NCI-H2029 (cell line): ENCODE measurements at places on chromosomes 16 and 17.
A peak's percentile ranks its signal among the peaks of the same experiment; 100 is the strongest.

GRCh38 chr16:85686912-85687591 lies 1.7 kb downstream of the GINS2 start:
- no peak for DNase-seq

- DNase-seq = no peak
Observed at GRCh38 chr17:32807577-32807976, 69.3 kb downstream of the MYO1D start.

DNA sequence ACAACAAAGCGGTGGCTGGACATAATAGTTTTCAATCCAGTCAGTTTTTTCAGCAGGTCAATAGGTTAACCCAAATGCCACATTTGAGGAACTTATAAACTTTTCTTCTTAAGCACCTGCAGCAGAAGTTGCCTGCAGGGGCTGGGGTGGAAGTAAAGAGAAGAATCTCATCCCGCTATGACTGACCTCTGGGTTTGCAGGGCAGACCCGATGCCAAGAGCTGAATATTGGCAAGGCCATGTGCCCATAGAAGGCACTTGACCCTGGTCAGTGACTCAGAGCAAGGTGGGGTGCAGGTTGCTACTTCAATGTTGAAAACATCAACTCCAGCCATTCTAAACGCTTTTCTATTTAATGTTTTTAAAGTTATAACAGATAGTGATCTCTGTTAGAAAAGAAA lies 17.9 kb upstream of the SMPD3 start:
- DNase-seq = no peak

- no peak for DNase-seq
Observed at GRCh38 chr17:81197409-81197795, 25.4 kb downstream of the CEP131 start.

DNA sequence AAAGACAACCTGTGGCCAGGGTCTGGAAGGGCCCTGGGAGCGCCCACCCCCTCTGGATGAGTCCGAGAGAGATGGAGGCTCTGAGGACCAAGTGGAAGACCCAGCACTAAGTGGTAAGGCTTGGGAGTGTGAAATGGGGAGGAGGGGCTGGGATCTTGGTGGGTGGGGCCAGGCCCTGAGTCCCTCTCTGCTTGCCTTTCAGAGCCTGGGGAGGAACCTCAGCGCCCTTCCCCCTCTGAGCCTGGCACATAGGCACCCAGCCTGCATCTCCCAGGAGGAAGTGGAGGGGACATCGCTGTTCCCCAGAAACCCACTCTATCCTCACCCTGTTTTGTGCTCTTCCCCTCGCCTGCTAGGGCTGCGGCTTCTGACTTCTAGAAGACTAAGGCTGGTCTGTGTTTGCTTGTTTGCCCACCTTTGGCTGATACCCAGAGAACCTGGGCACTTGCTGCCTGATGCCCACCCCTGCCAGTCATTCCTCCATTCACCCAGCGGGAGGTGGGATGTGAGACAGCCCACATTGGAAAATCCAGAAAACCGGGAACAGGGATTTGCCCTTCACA lies 1.2 kb upstream of the STARD3 start:
- DNase-seq = no peak

DNA sequence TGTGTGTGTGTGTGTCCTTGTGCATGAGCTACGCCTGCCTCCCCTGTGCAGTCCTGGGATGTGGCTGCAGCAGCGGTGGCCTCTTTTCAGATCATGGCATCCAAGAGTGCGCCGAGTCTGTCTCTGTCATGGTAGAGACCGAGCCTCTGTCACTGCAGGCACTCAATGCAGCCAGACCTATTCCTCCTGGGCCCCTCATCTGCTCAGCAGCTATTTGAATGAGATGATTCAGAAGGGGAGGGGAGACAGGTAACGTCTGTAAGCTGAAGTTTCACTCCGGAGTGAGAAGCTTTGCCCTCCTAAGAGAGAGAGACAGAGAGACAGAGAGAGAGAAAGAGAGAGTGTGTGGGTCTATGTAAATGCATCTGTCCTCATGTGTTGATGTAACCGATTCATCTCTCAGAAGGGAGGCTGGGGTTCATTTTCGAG lies 22.5 kb downstream of the STAT5A start:
- no peak for DNase-seq

- DNase-seq = no peak
Observed at GRCh38 chr16:84450176-84450865, 54.1 kb downstream of the MEAK7 start.

DNA sequence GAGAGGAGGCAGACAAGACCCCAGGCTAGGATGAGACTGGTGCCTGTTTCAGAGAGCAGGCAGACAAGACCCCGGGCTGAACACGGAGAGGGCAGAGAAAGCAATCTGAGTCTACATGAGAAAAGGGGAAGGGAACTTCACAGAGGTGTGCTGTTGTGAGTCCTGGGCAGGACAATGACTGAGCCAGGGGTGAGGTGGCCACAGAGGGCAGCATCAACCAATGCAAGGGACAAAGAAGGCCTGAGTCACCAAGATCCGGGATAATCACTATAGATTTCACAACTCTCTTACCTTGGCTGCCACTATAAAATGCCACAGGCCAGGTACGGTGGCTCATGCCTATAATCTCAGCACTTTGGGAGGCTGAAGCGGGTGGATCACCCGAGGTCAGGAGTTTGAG lies 89.0 kb downstream of the SLC39A11 start:
- DNase-seq = no peak

DNA sequence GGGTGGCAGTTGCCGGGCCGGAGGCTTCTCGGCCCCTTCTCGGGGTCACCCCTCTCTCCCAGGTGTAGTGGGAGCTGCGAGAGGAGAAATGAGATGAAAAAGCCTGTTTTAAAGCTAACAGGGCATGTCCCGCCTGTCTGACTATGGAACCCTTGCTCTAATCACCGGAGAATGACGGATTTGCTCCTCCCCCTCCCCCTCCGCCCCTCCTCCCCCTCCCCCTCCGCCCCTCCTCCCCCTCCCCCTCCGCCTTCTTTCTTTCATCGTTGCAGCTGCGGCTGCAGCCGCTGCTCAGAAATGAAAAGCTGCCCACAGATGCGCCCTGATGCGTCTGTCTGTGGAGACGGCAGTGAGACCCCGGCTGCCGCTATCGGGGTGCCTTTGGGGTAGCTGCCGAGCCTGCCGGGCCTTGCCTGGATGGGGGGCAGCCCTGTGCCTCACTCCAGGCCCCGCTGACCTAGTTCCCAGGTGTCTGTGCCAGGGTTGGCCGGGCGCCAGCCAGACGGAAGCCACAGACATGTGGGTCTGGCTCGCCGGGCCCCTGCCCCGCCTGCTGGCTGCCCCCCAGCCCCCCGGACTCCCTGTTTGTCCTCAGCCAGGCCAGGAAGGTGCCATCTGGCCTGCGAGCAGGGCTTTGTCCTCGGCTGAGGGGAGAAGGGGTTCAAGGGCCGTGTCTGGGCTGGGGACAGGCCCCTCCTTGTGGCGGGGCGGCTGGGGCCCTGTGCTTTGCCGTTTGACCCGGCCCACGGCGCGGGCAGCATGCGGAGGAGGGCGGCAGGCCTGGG lies 37.7 kb downstream of the GINS2 start:
- DNase-seq = peak; percentile 24

- no peak for DNase-seq
Observed at GRCh38 chr16:20928774-20929411, 28.3 kb downstream of the LYRM1 start.

DNA sequence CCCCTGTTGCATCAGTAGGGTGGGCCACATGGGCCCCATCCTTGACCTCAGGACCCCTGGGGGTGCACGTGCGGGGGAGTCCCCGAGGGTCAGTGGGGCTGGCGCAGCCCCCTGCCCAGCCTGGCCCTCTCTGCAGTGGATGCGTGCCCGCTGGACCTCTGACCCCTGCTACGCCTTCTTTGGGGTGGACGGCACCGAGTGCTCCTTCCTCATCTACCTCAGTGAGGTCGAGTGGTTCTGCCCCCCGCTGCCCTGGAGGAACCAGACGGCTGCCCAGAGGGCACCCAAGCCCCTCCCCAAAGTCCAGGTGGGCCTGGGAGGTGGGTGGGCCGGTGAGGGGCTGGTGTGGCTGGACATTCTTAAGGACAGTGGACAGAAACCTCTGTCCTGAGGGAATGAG lies 35.9 kb downstream of the MGAT5B start:
- no peak for DNase-seq

GRCh38 chr16:47446431-47446830 lies 14.4 kb downstream of the ITFG1 start:
- DNase-seq = no peak

- peak; percentile 1 for DNase-seq
Observed at GRCh38 chr17:51372345-51373004, 112.1 kb downstream of the UTP18 start.

DNA sequence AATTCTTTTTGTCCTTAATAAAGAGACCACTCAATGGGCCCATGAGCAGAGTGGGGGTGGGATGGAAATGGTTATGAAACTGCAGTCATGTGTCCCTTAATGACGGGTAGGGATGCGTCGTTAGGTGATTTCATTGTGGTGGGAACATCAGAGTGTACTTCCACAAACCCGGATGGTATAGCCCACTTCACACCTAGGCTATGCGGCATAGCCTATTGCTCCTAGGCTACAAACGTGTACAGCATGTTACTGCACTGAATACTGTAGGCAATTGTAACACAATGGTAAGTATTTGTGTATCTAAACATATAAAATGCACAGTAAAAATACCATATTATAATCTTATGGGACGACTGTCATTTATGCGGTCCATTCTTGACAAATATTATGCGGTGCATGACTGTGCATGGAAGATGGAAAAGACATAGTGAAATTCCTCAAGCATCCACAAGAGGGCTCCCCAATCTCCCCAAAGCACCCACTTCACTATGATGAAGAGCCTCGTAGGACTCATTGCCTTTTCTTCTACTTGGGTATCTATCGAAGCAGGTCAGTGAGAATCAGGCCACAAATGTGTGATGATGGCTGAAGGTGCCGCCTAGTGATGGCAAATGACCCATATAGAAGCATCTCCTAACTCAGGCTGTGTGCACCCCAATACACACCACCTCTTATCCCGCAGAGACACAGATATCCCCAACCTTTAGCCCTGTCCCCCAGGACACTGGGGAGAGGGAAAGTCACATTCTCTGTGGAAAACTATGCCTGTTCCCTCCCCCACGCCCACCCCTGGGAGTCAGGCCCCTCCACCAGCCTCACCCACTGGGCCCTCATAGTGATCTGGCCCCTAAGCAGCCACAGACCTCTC lies 43.5 kb downstream of the TBX21 start:
- peak; percentile 2 for DNase-seq

GRCh38 chr16:51129105-51129504 lies 22.0 kb downstream of the SALL1 start:
- DNase-seq = no peak

- DNase-seq = no peak
Observed at GRCh38 chr16:89168381-89169189, 3.0 kb upstream of the CDH15 start.

DNA sequence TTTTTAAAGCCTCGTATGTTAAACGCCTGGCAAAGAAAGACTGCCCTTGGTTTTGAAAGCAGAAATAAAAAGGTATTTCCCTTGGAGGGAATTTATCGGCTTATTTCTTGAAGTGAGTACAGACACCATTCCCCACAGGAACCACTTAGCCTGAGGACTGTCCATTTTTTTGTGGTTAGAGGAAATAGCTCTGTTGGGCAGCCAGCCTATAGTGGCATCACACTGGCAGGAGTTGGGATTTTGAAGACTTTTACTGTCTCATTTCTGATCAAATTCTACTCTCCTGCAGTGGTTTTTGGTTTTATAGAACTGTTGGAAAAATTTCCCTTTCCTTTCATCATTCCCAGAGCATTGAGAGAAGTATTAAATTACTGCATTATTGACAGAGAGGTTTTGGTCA lies 34.1 kb upstream of the CDC6 start:
- DNase-seq = no peak

- DNase-seq = no peak
Observed at GRCh38 chr17:7873051-7873450, 15.2 kb downstream of the CYB5D1 start.

- no peak for DNase-seq
Observed at GRCh38 chr17:28985950-28986713, 19.7 kb downstream of the SEZ6 start.

- DNase-seq = no peak
Observed at GRCh38 chr17:65529040-65529633, 32.3 kb downstream of the AXIN2 start.

- no peak for DNase-seq
Observed at GRCh38 chr16:20874088-20874581, 26.0 kb downstream of the DCUN1D3 start.

- DNase-seq = no peak
Observed at GRCh38 chr16:4360538-4361021, 9.5 kb upstream of the PAM16 start.

DNA sequence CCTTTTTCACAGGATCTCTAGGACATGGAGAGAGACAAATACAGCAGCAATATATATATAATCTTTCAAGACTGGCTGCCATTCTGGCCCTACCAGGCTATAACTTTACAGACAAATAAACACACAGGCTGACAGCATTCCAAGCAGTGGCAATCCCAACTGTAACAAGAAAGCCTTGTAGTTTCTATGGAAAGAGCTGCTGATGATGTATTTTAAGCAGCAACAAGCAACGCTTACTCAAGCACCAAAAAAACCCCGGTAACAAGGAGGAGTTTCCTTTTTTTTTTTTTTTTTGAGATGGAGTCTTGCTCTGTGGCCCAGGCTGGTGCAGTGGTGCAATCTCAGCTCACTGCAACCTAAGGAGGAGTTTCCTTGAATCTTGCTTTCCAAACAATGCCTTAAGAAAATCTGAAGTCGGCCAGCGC lies 23.2 kb downstream of the LSM12 start:
- DNase-seq = no peak

- DNase-seq = no peak
Observed at GRCh38 chr16:3046641-3047386, 453 bp downstream of the MMP25 start.

- DNase-seq = no peak
Observed at GRCh38 chr17:30263552-30264333, 28.0 kb downstream of the BLMH start.

DNA sequence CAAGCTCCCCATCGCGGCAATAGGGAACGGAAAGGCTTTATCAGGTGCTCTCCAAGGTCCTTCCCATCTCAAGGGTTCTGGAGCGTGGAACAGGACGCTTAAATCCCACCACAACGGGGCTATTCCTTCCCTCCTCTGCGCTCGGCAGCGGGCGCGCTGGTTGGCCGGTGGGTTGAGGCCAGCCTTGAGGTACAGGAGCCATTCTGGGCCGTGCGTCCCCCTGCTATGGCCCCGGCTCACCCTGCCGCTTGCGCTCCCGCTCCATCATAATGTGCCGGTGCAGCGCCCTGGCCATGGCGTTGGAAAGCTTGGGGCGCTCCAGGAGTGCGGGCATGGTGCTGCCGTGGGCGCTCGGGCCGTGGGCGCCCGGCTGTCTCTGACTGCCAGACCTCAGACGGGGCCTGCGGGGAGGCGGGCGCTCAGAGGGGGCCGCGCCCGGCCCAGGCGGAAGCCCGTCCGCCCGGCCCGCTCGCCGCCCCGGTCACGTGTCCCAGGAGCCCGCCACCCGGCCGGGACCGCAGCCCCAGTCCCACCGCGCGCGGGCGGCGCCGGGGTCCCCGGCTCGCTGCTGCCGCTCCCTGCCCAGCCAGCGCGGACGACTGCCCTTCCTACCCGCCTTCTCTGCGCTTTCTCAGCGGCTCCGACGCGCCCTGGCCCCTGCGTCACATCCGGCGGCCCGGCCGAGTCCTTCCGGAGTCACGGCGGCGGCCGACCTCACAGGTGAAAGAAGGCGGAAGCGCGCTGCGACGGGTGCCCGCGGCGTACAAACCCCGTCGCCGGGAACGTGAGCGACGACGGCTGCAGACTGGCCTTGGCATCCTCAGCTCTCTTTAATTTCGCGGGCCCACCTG lies at the start of gene GPS2:
GPS2 (minus strand) TSS at position 642 of the 851 bp plus-strand sequence; CDS start at position 334, 308 bp downstream.
- peak; percentile 63 for DNase-seq

- no peak for DNase-seq
Observed at GRCh38 chr17:21573961-21574610, 118.2 kb upstream of the KCNJ18 start.

- DNase-seq = no peak
Observed at GRCh38 chr17:3956327-3956957, 7.8 kb downstream of the ATP2A3 start.

GRCh38 chr17:73553311-73553710 lies 90.9 kb downstream of the SDK2 start:
- DNase-seq = no peak
